ENCODE measurements at places on chromosomes 11 and 22.

DNA sequence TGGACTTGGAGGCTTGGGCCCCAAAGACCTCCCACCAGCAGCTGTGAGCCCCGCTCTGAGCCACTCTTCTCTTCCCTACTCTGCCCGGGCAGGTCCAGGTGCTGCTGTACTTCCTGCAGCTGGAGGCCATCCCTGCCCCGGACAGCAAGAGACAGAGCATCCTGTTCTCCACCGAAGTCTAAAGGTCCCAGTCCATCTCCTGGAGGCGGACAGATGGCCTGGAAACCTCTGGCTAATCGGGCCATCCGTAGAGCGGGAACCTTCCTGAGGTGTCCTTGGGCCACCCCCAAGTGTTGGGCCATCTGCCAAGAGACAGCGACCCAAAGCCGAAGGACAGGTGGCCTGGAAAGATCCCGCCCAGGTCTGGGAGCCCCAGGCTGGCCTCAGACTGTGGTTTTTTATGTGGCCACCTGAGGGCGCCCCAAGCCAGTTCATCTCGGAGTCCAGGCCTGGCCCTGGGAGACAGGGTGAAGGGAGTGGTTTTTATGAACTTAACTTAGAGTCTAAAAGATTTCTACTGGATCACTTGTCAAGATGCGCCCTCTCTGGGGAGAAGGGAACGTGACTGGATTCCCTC, 135.1 kb downstream of the BCR start:
- peak; percentile 80 for DNase-seq

- DNase-seq = no peak
Measured at GRCh38 chr22:24548812-24549211, 6.1 kb downstream of the GUCD1 start.

DNA sequence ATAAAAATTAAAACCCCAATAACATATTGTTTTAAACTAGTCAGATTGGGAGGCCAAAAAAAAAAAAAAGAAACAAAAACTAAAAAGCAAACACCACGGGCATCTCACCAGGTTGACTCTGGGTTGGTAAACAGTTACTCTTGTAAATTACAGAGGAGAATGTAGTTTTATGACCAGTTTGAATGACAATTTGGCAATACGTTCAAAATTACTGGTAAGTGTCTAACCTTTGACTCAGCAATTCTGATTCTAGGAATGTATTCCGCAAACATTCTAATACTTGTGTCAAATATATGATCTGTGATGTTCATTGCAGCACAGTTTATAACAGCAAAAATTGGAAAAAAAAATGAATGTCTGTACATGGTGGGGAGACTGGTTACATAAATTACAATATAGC, 1376.0 kb downstream of the TBC1D22A start:
- DNase-seq = no peak

GRCh38 chr22:37880668-37881440, 25.2 kb upstream of the MICALL1 start:
- DNase-seq = no peak

DNA sequence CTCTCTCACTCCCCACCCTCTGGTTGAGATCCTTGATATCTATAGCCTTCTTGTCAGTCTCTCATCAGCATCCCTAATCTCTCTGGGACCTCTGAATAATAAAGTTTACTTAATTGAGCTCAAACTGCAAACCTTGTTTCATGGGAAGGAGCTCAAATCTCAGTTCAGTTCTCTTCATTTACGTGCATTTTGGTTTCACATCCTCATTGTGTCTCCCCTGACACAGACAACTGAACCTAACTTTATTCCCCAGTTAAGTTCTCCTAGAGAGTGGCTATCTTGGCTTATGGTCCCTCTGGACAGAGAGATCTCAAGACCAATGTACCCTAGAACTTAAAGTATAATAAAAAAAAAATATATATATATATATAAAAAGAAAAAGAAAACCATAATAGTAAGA, 47.3 kb downstream of the NXPE2 start:
- DNase-seq = no peak

DNA sequence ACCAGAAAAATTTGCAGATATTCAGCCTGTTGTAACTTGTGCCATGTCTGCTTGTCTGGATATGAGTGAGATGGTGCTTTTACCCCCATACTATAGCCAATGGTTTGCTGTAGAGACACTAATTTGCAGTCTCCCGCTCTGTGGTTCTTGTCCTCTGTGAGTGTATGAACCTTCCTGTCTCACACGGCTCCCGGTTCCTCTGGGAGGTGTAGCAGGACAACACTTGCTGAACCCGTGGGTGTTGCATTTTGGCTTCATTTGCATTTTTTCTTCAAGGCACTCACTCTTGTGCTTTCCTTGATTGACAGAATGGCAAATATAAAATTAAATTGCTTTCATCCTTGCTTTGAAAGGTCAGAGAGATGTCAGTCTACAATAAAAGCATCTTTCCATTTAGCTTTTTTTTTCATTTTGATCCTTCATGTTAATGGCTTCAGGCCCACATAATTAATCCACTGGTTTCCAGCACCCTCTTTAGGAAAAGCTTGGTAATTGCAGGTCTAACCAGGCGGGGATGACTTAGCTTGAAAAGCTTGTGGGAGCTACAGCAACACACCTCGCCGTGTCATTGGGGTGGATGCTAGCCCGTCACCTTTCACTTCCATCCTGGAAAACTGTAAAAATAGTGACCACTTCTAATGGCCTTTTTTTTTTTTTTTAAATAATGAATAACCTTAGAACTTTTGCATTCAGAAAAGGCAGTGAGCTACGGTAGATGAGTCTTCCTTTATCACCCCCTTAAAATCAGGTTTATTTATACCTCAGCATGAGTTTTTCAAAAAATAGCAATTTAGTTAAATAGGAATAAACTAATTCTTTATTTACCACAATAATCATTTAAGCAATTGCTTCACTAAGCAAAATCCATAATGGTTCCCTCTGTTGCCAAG, 27.4 kb upstream of the ST14 start:
- DNase-seq = peak; percentile 62

- DNase-seq = no peak
Measured at GRCh38 chr11:11016068-11016467, 158.2 kb upstream of the ZBED5 start.

- DNase-seq = no peak
Measured at GRCh38 chr11:33949252-33949913, 57.5 kb upstream of the LMO2 start.

- DNase-seq = peak; percentile 44
Measured at GRCh38 chr11:3859373-3859881, 4.0 kb downstream of the STIM1 start.

- no peak for DNase-seq
Measured at GRCh38 chr11:117816151-117816741, 8.3 kb downstream of the FXYD2 start.

GRCh38 chr22:30221121-30221992, 25.2 kb downstream of the LIF start:
- peak; percentile 67 for DNase-seq

DNA sequence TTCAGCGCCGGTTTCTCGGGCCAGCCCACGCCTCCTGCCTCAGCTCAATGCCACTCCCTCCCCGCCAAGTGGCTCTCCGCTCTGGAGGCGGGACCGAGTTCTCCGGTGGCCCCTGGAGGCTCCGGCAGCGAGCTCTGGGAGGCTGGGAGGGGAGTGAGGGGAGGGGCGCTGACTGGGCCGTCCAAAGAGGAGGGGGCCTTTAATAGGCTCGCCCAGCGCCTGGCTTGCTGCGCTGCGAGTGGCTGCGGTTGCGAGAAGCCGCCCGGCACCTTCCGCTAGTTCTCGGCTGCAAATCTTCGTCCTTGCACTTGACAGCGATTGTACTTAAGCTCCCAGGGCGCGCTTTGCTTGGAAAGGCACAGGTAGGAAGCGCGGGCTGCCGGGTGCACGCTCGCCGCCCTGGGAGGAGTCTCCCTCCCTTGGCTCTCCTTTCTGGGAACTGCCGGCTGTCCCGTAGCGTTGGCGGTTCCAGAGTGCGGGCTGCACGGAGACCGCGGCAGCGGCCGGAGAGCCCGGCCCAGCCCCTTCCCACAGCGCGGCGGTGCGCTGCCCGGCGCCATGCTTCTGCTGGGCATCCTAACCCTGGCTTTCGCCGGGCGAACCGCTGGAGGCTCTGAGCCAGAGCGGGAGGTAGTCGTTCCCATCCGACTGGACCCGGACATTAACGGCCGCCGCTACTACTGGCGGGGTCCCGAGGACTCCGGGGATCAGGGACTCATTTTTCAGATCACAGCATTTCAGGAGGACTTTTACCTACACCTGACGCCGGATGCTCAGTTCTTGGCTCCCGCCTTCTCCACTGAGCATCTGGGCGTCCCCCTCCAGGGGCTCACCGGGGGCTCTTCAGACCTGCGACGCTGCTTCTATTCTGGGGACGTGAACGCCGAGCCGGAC, at the start of gene ADAMTS15:
TSS of gene ADAMTS15 (plus strand) at position 230 of the 894 bp plus-strand sequence. CDS start at position 559, 329 bp downstream.
- peak; percentile 70 for DNase-seq

- DNase-seq = peak; percentile 16
Measured at GRCh38 chr11:74004046-74004695, 4.7 kb downstream of the UCP3 start.

DNA sequence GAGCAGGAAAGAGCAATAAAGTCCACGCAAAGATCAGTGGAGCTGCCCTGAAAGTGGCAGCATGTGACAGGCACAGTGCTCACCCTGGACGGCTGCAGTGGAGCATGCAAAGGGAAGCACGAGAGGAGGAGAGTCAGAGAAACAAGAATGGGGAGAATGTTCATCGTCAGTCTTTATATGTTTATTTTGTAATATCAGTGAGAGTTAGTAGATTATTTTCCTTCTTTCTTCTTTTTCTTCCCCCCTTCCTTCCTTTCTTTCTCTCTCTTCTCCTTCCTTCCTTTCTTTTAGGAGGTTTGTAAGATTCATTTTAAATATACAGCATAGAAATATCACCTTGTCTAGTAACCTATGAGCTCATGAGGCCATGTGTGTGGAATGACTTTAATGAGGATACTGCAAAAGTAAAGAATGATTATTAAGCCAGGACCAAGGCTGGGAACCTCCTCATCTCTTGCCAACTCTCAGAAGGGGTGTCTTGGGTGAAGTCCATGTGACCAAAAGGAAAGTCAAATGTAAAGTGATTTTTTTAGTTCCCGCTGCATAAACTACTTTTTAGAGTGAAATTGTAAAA, 321.1 kb downstream of the AASDHPPT start:
- DNase-seq = no peak

GRCh38 chr22:47086596-47087248, 324.3 kb downstream of the TBC1D22A start:
- no peak for DNase-seq

DNA sequence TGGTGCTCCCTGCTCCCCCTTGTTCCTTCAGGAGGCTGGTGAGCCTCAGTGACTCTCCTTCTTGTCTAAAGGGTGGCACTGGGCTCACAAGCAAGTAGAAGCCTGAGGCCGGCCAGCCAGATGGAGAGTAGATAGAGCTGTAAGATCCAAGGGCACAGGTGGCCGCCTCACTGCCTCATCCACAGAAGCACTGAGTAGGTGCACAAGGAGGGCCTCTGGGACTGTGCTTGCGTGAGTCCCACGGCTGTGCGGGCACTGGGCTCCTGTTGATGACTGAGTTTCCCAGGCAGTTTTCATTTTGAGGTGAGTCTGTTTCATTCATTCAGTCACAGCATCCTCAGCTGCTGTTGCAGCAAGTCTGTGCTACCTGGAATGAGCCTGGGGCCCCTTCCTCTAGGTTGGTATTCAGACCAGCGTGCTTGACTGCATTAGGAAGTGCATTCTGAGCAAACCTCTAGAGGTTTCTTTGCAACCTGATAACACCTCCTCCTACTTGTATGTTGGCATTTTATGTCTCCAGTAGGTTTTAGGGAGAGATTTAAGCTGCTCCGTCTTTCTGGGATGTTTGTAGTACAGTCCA, 184.0 kb downstream of the TBC1D22A start:
- DNase-seq = peak; percentile 12

GRCh38 chr11:114440971-114441763, 1.9 kb downstream of the REXO2 start:
- DNase-seq = no peak

- DNase-seq = peak; percentile 61
Measured at GRCh38 chr22:43000441-43001175, 14.3 kb downstream of the PACSIN2 start.

DNA sequence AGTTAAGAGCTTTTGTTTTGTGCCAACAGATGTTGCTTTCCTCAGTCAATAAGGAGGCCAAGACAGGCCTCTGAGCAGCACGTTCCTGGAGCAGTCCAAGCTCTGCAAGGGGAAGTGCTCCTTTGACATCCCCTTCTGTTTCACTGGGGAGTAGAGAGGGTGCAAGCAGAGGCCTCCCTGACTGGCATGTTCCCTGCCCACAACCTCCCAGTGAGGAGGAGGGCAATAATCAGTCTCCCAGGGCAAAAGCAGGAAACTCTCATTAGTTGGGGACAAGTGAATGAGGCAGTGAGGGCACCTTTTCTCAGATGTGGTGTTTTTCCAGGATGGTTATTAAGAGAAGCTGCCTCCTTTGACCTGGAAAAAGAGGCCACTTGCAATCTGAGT, 79.5 kb upstream of the ZBED5 start:
- DNase-seq = no peak

DNA sequence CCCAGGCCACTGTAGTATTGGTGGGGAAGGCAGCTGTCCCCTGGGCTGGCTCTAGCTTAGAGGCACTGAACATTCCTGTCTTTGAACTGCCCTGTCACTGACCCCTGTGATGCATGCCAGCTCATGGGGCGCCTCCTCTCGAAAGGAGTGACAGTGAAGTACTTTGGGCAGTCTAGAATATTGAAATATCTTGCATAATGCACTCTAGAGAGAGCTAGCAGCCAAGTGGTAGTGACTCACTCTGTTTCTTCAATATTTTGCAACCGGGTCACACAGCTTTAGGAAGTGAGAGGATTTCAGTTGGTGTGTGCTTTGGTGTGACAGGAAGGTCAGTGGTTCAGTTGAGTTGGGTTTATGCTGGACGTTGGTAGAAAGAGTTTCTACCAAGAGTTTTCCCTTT, 35.5 kb upstream of the ST14 start:
- no peak for DNase-seq

DNA sequence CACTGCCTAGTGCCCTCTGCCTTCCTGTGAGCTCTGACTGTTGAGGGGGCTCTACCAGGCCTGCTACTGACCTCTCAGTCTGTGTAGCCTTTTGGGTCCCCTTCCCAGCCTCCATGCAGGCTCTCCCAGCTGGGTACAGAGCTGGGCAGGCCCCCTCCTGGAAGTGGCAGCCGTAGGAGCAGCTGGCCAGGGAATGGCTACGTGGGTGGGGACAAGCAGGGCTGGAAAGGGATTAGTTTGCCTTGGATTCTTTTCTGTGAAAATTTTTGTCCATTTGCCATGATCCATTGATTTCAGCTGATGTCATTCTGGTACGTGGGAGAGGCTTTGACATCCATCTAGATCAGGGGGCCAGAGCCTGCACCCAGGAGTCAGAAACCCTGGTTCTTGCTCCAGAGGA, 23.9 kb upstream of the NECTIN1 start:
- no peak for DNase-seq

DNA sequence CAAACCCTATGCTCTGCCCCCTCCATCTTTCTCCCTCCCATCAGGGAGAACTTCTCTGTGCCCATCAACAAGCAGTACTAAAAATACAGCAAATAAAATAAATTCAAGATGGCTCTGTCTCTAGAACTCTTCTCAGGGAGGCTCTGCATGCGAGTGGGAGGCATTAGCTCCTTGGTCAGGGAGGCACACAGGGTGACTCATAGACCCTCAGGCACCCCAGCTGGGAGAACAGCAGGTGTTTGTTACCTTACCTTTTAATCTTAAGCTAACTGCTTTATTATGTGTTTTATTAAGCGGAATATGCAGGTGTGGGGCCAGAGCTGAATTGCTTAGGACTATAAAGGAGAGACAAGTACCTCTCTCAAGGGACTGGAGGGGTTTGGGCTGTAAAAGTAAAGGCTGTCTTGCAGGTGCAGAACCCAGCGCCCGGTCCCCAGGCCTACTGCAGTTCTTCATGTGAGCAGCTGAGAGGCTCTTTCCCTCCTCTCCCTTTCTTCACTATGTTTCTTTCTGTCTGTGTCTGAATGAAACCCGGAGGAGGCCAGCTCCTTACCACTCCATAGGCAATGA, 20.8 kb downstream of the CSNK2A3 start:
- DNase-seq = no peak

- no peak for DNase-seq
Measured at GRCh38 chr11:30488304-30488998, 97.7 kb downstream of the MPPED2 start.
